ENCODE measurements at places on chromosomes 13 and 19.

GRCh38 chr13:46340631-46341111 lies 46.4 kb downstream of the RUBCNL start:
- DNase-seq = no peak

DNA sequence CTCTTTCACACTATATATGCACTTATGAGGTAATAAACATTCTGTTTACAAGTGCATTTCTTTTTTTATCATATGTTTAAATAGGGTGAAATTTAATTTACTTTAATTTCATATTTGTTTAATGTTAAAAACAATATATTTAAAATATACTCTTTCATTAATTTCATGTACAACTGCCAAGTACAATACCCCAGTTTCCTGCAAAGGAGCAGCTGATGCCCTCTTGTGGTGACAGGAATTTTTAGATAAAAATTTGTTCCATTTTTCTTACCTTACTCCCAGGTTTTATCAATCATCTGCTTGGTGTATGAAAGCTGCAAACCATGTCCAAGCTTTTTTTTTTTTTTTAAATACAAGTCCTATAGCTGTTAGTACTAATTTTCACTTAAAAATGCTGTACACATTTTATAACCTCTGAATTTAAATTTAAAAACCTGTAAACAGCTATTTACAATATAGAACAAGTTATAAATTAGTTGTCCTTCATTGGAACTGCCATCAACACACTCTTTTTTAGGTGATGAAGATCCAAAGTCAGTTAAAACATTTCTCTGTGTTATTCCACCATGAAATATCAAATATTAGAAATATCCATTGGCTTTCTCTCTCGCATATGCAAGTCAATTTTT lies 4.9 kb downstream of the PCDH20 start:
- DNase-seq = no peak

- no peak for DNase-seq
These were observed at the start of gene KMT2B for GRCh38 chr19:35717665-35718344. Gene KMT2B, plus strand, starts transcription at chr19:35718003. Its CDS starts 16 bp downstream, at chr19:35718019.

GRCh38 chr13:109496216-109496615 lies 290.2 kb downstream of the IRS2 start:
- DNase-seq = no peak

DNA sequence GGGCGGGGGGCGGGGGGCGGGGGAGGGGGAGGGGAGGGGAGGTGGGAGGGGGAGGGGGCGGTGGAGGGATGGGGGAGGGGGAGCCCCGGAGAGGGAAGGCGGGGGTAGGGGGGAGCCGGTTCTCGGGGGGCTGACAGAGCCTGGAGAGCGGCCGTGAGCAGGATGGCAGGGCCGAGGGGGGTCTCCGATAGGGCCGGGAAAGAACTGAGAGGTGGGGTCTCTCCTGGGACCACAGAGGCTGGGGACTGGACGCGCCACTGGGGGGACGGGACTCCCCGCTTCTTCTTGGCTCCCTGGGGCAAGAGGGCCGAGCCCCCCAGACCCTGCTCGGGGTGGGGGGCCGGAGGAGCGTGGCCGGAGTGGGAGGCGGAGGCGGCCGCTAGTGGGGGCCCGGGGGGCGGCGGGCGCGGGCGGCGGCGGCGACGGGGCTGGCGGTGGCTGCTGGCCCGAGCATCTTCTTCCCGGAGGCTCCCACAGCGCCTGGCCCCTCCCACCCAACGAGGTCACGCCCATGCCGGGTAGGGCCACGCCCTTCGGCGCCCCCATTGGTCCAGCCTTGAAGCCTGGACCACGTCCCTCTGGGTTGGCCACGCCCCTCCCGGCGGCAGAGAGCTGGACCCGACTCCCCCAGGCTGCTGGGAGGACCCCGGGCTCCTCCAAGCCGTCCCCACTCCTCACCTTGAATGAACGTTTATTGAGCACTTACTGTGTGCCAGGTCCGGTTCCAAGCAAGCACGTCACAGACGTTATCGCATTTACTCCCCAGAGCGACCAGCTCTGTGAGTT lies at the start of gene NOVA2:
Gene NOVA2 (minus strand): TSS at position 313 of the 786 bp plus-strand sequence. CDS start 514 bp downstream, outside the sequence.
- no peak for DNase-seq

DNA sequence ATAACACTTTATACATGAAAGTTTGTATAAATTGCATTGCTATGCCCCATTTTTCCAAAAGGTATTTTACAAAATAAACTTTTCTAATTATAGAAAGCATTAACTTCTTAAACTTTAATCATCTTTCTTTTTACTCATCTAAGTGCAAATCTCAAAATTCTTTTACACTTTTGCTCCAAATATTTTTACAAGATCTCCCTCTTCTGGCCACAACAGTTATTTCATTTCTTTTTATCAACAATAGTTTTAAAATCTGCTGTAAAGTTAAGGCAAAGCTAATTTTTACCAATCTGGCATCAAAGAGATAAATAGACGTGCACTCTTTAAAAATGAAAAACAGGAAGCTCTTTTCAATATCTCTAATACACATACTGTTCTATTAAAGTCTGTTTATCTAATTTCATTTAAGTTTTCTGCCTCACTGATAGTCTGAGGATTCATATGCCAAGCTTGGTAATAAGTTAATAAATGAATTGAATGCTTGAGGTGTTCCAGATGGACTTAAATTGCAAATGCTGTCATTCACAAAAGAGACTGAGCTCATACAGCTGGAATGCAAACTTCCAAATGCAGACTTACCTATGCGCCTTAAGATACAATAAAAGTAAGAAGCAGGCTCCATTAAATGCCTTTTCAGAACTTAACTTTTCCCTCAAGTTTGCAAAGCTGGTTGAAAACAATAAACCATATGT lies 583.0 kb upstream of the ATXN8OS start:
- DNase-seq = no peak

- no peak for DNase-seq
These were observed 9.7 kb downstream of the EFNA2 start for GRCh38 chr19:1295169-1296012.

DNA sequence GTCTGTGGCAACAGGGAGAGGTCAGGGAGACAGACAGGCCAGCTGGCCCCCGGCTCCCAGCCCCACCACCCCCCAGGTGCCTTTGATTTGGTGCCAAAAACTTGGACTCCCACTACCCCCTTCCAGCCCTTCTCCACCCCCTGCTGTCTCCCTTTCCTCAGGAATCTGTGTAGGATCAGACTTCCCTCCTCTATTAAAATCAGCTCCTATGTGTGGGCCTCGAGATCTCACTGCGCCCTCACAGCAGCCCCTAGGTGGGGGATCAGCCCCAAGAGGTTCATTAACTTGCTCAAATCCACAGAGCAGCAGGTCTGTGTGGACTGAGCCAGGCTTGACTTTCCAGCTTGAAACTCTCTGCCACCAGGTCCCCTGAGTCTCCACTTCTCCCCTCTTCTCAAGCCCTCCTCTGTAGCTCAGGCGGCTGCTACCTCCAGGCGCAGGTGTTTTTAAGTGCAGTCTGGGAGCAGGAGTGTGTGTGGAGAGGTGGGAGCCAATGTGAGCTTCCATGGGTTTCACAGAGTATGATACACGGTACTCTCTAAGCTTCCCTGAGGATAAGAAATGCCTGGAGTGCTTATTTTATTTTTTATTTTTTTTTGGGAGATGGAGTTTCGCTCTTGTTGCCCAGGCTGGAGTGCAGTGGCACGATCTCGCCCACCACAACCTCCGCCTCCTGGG lies 1.7 kb downstream of the GAPDHS start:
- no peak for DNase-seq

GRCh38 chr13:80881034-80881433 lies 540.1 kb upstream of the SPRY2 start:
- DNase-seq = peak; percentile 27

GRCh38 chr13:63345835-63346234 lies 1930.2 kb upstream of the PCDH20 start:
- no peak for DNase-seq

GRCh38 chr19:18683958-18684641 lies 620 bp downstream of the CRTC1 start:
- no peak for DNase-seq

DNA sequence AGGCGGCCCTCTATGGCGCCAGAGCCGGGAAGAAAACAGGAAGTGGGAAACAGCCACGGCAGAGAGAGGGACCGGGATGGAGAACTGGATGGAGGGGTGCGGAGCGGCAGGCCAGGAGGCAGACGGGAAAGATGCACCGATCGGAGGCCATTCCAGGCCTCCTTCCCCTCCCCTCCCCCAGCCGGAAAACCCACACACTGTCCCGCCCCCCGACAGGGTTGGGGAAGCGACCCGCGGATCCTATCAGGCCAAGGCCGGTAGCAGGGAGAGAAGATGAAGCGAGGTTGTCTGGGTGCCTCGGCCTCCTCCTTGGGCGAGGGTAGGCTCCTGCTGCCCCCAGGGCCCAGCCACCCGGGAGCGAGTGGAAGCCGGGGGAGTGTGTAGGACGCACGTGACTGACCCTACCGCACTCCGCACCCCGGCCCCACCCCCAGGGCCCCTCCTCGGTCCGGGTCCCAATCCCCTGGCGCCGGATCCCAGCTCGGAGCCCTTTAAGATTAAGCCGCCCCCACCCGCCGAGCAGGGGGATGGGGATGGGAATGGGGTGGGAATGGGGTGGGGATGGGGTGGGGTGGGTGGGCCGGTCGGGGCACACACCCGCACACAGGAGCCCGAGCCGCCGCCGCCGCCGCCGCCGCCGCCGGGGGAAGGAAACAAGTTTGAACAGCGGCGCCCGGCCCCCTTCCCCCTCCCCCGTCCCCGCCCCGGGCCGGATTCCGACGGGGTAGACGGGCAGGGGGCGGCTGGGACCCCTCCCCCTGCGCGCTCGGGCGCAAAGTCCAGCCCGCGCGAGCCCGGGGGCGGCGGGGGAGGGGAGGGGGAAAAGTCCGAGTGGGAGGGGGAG lies 1.5 kb downstream of the ERF start:
- DNase-seq = peak; percentile 35

DNA sequence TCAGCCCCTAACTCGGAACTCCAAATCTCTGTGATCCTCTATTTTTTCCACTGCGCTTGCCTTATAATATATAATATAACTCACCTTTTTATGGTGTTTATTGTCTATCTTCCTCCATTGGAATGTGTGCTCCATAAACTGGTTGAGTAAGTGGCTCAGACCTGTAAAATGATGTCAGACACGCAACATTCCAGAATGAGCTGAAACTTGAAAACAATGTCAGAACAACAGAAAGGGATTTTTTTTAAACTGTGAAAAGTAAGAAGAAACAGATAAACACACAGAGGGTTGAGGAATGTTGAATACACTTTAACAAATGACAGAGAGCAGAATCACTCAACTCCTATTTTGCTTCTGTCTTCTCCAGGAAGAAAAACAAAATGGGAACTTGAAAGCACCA lies 19.1 kb upstream of the FAM216B start:
- no peak for DNase-seq

DNA sequence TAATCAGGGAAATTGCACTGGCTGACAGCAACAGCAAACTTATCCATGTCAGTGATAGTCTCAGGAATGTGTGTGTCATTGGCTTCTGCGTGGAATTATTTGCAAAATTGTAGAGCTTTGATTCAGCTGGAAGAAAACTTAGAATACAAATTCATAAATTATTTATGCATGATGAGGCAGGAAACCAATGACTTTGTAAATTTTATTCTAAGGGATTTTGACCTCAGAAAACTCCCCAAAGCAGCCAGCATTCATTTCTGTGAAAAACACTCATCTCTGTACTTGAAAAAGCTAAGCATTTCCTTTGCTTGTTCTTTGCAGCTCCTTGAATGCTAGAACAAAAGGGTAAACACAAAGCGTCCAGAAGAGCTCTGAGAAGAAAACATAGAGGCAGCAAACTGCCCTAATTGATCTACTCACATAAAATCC lies 162.4 kb downstream of the DCT start:
- no peak for DNase-seq

DNA sequence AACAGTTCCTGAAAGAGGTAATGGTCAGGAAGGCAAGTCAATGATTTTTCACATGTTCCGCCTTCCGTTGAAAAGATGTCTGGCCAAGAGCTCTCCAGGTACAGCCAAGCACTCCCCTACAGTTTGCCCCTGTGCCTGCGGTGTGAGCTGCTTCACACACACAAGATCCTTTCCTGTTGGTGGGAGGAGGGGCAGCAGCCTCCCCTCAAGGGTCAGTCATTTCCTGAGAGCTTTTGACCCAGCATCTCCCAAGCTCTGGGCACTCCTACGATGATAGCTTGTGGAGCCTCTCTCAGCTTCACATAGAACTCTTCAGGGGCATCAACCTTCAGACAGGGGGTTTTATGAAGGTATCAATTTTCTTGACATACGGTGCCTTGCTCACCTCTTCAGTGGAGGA lies 86.9 kb downstream of the DOCK9 start:
- no peak for DNase-seq

DNA sequence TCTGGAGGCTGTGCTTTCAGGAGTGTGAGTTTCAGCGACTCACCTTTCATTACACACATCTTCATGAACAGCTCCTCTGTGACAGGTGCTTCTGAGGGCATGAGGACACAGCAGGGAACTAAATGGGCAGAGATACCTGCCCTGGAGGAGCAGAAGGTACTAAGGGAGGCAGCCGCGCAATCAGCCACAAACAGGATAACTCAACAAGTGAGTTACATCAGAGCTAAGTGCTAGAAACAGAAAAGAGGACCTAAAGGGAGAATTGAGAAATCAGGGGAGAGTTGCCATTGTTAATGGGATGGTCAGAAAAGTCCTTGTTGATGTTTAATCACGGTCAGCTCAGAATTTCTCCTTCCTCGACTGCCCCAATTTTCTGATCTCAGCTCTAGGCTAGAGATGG lies 42.5 kb downstream of the SYDE1 start:
- DNase-seq = no peak

DNA sequence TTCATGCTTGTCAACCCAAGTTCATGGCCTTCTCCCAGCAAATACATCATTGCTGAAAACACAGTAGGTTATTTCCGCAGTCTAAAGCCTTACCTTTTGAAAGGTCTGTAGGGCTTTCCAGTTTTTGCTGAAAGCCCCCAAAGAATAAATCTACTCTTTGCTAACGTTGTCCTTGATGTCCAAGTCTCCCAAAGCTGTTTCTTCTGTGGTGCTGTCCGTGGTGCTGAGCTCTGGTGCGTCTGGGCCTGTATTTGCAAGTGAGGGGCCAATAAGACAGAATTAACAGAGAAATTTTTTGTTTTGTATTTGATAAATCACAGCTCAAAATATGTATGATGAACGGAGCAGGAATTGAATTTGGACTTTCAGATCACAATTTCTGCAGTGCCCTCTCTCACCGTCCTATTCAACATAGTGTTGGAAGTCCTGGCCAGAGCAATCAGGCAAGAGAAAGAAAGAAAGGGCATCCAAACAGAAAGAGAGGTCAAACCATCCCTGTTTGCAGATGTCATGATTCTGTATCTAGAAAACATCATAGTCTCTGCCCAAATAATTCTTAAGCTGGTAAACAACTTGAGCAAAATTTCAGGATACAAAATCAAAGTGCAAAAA lies 9.8 kb upstream of the LGALS16 start:
- peak; percentile 15 for DNase-seq

Measured in right renal pelvis (tissue), 4 donors.